NCI-H1092 treated with DMSO at 0.1 percent for 48 hours (cell line): ENCODE measurements at places on chromosomes 6 and 20.

DNA sequence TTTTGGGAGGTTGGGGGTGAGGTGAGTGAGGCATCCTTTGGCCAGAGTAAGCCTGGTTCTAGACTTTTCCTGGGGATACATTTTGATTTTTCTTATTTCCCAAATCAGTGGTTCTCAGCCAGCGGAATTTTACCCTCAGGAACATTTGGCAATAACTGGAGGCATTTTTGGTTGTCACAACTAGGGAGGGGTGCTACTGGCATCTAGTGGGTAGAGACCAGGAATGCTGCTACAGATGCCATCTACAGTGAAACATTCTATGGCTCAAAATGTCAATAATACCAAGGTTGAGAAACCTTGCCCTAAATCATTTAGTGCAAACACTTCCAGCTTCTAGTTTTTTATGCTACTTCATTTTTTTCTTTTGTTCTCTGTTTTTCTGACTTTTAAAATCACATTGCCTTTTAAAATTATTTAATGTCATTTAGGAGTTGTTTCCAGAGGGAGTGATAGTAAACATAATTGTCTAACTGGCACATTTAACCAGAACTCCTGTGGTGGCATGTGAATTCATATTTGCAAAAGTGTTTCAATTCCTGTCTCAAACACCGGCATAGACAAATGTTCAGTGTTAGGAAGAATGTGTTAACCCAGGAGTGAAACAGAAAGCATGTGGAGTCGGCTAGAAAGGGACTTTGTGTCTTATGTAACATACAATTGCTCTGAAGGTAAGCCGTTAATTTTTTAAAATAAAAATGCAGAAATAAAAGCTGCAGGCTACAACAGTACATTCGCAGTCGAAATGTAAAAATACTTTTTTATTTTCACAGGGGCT lies 59.0 kb downstream of the QRSL1 start:
- DNase-seq: no peak

DNA sequence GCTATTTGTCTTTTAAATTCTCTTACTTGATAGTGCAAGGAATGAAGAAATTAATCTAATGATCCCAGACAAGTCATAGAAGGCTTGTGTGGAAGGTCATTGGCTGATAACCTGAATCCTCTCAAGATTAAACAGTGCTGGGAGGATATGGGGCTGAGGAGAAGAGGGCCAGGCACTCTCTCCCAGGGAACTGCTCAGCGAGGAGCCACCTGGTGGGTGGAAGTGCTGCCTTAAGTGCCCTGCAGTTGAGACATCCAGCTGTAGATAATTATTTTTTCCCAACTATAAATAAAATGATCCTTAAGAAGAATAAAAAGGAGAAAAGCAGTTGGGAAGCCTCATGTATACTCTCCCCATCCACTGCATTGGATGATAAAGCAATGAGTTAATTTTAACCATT lies 47.9 kb downstream of the BTBD3 start:
- DNase-seq: no peak

GRCh38 chr6:163412801-163413344 lies 1.6 kb upstream of the QKI start:
- DNase-seq: no peak

- DNase-seq: no peak
Measured at GRCh38 chr6:122548820-122549219, 61.4 kb upstream of the PKIB start.

GRCh38 chr6:109362102-109362884 lies 20.0 kb downstream of the CD164 start:
- DNase-seq: no peak

- no peak for DNase-seq
Measured at GRCh38 chr20:34525709-34526416, 9.6 kb downstream of the DYNLRB1 start.

GRCh38 chr6:314377-314776 lies 22.1 kb downstream of the DUSP22 start:
- DNase-seq: no peak

DNA sequence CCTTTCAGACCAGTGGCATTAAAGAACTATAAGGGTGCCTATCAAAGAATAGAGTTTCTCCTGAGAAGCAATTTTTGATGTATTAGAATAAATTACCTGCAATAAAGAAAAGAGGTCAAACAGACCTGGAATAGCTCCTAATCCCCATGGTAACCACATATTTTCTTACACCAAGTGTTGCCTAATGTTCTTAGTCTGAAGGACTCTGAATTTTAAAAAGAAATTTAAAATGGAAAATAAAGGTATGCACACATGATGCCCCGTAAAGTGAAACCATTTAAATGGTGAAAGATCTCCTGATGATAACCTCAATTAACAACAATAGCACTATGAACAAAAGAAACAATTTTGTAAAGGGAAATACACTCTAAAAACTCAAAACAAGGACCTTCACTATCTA lies 55.1 kb upstream of the LOC128125822 start:
- DNase-seq: no peak

DNA sequence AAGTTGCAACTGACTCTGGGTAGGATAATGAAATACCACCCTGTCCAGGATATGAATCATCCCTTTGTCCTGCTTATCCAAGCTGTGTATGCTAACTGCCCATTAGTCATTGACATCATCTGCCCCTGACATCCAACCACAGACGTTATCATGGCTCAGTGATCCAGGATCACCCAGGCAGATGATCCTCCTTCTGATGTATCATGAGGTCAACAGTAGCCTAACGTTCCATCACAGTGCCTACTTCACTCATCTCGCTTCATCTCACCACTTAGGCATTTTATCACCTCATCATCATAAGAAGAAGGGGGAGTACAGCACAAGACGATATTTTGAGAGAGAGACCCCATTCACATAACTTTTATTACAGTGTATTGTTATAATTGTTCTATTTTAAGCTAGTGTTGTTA lies 13.4 kb upstream of the BTN3A2 start:
- no peak for DNase-seq

DNA sequence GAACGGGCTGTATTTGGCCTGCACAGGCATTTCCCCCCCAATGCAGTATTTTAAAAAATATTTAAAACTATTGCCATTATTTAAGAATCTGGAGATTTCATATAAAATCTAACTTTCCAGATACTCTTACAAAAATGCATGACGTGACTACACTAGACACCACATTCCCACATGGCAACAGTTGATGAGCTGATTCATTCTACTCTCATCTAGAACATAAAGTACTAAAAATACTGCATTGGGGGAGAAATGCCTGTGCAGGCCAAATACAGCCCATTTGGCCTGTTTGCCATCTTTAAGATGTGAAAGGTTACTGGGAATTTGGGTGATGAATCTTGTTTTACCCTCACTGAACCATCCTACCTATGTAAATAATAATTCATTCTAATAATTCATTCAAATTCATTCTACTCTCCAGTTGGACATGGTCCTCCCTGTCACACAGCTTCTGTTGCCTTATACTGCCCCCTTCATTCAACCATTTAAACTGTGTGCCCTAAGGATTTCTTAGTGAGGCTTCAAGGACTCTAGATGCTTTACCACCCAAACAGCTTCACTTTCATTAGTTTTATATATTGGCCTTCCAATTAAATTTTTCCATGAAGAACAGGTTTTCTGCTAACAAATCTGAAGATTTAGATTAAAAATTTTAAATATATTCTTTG lies 6.9 kb upstream of the ZSCAN16 start:
- DNase-seq: no peak

- DNase-seq: no peak
Measured at GRCh38 chr6:90859612-90860011, 272.7 kb upstream of the MAP3K7 start.

GRCh38 chr6:153831350-153832078 lies 207.5 kb upstream of the OPRM1 start:
- DNase-seq: no peak

- no peak for DNase-seq
Measured at GRCh38 chr6:388202-388903, 3.2 kb upstream of the IRF4 start.

GRCh38 chr6:167745670-167746389 lies 80.9 kb upstream of the AFDN start:
- DNase-seq: no peak

DNA sequence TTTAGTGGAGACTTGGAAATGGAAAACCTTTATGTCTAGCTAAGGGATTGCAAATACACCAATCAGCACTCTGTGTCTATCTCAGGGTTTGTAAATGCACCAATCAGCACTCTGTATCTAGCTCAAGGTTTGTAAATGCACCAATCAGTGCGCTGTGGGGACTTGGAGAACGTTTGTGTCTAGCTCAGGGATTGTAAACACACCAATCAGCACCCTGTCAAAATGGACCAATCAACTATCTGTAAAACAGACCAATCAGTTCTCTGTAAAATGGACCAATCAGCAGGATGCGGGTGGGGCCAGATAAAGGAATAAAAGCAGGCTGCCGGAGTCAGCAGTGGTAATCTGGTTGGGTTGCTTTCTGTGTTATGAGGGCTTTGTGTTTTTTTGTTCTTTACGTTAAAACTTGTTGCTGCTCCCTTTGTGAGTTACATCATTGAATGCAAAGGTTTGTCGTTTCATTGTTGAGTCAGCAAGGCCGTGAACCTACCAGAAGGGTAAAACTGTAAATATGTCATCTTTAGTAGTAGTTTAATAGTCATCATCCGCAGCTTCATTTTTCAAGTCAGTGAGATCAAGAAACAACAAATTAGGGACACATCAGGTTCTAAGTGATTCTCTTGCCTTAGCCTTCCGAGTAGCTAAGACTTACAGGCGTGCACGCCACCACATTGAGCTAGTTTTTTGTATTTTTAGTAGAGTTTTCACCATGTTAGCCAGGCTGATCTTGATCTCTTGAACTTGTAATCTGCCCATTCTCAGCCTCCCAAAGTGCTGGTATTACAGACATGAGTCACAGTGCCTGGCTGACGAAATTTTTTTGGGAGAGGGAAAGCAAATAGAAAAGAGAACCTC lies 22.7 kb upstream of the NUP153 start:
- no peak for DNase-seq

GRCh38 chr20:20034486-20034885 lies 17.3 kb downstream of the NAA20 start:
- no peak for DNase-seq

GRCh38 chr6:121770943-121771342 lies 335.5 kb downstream of the GJA1 start:
- DNase-seq: no peak

DNA sequence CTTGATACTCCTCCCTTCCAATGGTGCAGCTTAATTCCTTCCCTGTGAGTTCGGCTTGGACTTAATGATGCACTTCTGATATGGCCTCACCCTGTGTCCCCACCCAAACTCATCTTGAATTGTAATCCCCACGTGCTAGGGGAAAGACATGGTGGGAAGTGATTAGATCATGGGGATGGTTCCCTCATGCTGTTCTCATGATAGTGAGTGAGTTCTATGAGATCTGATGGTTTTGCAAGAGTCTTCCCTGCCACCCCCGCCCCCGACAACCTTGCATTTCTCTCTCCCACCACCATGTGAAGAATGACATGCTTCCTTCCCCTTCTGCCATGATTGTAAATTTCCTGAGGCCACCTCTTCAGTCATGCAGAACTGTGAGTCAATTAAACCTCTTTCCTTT lies 50.3 kb upstream of the HLA-G start:
- DNase-seq: no peak

DNA sequence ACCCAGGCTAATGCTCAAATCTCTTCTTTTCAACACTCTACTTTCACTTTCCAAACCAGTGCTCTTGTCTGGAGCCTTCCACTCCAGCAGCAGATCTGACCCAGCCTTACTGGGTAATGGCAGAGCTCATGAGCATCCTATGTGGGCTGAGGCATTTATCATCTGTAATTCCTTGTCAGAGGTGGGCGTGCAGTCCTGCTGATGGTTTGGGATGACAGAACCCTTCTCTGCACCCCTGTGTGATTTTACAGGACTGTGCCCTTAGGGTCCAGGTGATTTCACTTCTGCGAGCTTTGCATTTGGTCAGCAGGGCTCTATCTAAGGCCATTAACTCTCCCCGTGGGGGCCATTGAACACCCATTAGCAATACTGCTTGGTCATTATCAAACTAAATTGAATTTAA lies 55.4 kb downstream of the LAMA4 start:
- DNase-seq: no peak

GRCh38 chr6:43850314-43851203 lies 80.5 kb downstream of the VEGFA start:
- DNase-seq: no peak

- DNase-seq: no peak
Measured at GRCh38 chr6:111661541-111662061, 55.9 kb upstream of the TRAF3IP2 start.

DNA sequence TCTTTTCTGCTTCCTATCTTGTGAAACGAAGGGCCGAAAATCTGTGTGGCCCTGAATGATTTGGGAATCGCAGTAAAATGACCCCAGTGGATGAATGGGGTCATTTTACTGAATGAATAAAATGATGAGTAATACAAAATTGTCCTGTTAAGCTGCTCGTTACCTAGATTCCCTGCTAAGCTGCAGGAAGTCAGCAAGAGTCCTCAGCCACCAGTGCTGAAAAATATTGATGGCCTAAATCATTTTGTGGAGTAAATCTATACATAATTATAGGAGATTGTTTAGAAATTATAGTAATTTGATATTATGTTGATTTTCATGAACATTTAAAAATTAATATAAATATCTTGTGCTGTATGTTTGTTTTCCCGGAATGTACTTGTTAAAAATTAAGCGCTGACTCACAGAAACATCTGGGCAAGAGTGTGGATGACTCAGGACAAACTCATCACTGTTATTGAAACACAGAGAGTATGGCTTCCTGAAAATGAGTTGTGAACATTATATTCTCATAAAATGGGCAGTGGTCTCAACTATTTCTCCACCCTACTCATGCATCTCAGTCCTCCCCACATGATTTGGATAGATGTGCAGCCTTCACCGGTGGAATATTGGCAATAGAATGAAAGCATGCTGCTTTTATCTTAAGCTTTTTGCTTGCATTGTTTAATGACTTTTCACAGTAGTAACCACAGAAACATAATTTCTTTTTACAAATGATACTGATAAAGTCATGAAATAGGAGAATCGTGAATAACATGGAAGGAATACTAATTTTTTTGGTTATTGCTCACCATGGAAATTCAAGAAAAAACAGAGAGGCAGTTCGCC lies 36.2 kb upstream of the RGS17 start:
- DNase-seq: no peak

GRCh38 chr6:112231164-112231563 lies 23.2 kb downstream of the LAMA4 start:
- no peak for DNase-seq

GRCh38 chr6:152815230-152815872 lies 64.8 kb downstream of the VIP start:
- DNase-seq: no peak

- DNase-seq: no peak
Measured at GRCh38 chr20:58224974-58225373, 3.5 kb downstream of the ANKRD60 start.

- DNase-seq: no peak
Measured at GRCh38 chr20:64176551-64176950, 12.3 kb downstream of the MYT1 start.

- DNase-seq: no peak
Measured at GRCh38 chr6:129608886-129609537, 101.0 kb downstream of the ARHGAP18 start.

DNA sequence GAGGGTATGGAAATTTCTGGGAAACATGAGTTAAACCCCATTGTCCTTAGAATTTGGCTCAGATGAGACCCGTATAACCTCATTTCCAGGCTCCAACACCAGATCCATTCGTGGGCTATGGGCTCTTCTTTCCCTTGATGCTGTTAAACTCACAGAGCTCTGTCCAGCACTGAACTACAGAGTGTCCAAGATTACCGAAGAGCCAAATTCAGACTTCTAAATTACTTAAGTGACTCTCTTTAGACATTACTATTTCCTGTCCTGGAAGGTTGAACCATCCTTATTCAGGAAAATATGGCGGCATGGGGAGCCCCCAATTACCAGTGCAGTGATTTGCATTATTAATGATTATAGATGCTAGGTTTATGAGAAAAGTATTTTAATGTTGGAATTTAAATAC lies 124.9 kb upstream of the EDN1 start:
- DNase-seq: no peak
